ENCODE measurements at places on chromosomes 5 and 9.

DNA sequence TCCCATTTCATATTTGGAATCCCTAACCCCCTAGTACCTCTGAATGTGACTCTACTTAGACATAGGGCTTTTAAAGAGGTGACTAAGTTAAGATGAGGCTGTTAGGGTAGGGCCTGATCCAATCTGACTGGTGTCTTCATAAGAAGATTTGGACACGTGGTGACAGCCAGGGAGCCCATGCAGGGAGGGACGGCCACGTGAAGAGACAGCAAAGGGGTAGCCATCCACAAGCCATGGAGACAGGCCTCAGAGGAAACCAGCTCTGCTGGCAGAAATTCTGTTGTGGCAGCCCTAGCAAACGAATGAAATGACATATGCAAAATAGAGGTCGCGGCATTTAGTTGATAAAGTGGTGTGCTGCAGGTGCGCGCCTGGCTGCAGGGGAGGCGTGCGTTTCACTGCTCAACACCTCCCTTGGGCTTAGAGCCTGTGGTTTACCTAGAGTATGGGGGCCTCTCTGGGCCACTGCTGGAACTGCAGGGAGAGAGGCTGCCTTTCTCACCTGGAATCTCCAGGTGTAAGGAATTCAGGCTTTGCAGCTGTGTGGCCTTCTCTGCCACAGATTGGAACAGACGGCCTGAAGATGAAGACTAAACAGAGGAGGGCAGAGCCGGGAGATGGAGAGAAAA, 7.1 kb upstream of the AFAP1L1 start:
- peak; percentile 14 for DNase-seq

DNA sequence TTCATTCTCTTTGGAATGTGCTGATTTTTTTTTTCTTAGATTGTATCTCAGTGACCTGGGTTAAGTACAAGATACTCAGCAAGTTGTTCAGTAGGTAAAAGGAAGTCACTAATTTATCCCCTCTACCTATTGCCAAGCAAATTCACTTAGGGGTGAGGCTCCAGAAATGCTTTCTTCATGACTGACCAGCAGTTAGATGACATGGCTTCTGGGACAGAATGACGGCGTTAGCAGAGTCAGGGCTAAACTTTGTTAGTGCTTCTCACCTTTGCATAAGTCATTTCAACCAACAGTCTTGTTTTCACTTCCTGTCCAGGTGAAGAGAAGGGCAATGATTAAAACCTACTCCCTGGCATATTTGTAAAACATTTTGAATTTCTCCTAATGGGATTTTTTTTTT, 20.2 kb upstream of the MTAP start:
- DNase-seq = no peak

- DNase-seq = no peak
Measured at GRCh38 chr5:2142456-2142954, 259.8 kb upstream of the IRX4 start.

- DNase-seq = no peak
Measured at GRCh38 chr5:33737284-33737683, 154.5 kb downstream of the ADAMTS12 start.

- no peak for DNase-seq
Measured at GRCh38 chr9:68851657-68852056, 146.6 kb downstream of the PIP5K1B start.

Data from activated T-helper 1 cell treated with anti-CD3 and anti-CD28 coated beads, Interleukin-2, amount 50 U/mL, for 16 hours (primary cell).